LHCN-M2 (cell line): ENCODE measurements at places on chromosomes 4 and X.

GRCh38 chrX:11105080-11105479 lies 6.1 kb upstream of the HCCS start:
- peak; percentile 68 for DNase-seq

GRCh38 chr4:73181231-73181630 lies 77.4 kb downstream of the ANKRD17 start:
- DNase-seq: no peak

DNA sequence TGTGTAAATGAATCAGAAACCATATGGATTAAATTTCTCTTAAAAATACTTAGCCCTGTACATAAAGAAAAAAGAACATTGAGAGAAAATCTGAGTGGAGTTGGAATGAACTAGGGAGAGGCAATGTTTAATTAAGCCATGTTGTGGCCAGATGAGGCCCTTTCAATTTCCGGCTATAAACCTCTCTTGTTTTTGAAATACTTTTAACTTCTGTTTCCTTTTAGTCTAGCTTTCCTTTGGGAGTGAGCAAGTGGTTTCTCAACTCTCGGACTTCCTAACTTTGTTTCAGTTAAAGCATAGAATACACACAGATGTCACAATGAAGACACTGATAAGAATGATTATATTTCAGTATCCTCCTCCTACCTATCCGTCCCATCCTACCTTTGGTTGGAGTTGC lies 197.2 kb downstream of the ARHGAP24 start:
- DNase-seq: no peak

GRCh38 chrX:1401611-1402430 lies 9.9 kb upstream of the SLC25A6 start:
- DNase-seq: no peak

GRCh38 chr4:101678180-101678579 lies 112.3 kb upstream of the BANK1 start:
- DNase-seq: peak; percentile 86

GRCh38 chr4:170464614-170465197 lies 374.9 kb upstream of the AADAT start:
- no peak for DNase-seq

- no peak for DNase-seq
Observed at GRCh38 chr4:184857441-184858121, 31.8 kb upstream of the ACSL1 start.

- peak; percentile 87 for DNase-seq
Observed at GRCh38 chrX:16160729-16161128, 6.6 kb upstream of the MAGEB17 start.

GRCh38 chr4:153564630-153565525 lies 98.7 kb downstream of the TMEM131L start:
- peak; percentile 23 for DNase-seq

DNA sequence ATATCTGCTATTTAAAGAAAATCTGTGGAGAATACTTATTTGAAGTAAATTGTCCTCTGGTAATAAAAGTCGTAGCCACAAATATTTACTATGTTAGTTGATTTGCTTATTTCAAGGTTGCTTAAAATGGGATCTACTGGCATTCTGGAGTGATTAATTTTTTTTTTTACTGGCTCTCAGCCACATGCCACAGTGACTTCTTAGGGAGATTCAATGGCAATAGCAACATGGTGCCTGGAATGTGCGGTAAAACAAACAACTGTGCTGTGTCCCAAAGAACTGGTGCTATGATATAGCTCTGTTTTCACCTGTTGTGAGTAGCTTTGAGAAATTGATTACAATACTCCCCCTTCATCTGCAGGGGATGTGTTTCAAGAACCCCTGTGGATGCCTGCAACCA lies 324.3 kb downstream of the GPAT3 start:
- DNase-seq: no peak

GRCh38 chr4:15294202-15294601 lies 133.6 kb upstream of the C1QTNF7 start:
- DNase-seq: no peak

DNA sequence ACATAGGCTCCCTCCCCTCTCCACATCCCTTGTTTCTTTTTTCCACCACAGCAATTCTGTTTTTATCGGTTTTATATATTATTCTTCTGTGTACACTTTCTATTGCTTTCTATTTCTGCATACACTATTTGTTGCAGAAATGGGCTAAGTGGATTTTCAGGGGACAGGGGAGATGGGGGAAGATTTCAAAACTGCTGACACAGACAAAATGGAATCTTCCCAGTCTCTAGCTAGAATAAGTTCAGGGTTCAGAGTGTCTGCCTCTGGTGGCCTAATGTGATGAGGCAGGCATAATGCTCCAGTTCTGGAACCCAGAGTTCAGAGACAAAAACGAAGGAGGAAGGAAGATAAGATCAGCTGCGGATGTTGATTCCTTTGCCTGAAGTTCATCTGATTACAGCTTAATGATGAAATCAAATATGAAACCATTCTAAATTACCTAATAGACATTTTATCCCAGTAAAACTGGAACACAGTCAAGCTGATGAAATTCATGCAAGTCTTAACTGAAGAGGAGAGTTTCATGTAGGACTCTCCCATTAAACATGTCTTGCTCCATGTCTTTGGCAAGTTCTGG lies 447.1 kb downstream of the AFF2 start:
- no peak for DNase-seq

- peak; percentile 94 for DNase-seq
Observed at GRCh38 chrX:3576886-3577501, 136.5 kb downstream of the PRKX start.

- DNase-seq: no peak
Observed at GRCh38 chrX:19842542-19842941, 44.9 kb downstream of the SH3KBP1 start.

DNA sequence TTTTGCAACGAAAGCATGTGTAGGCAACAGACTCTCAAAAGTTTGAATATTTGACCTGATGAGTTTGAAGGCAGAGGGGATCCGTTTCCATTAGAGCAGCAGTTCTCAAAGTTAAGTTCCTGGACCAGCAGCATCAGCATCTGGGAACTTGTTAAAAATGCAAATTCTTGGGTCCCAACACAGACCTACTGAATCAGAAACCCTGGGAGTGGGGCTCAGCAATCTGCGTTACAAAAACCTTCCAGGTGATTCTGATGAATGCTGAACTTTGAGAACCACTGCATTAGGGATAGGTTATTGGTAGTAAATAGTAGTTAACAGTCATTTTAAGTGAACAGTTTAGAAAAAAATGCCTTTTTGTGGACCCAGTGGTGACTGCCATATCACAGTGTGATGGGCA lies 98.8 kb downstream of the PDE5A start:
- DNase-seq: no peak

DNA sequence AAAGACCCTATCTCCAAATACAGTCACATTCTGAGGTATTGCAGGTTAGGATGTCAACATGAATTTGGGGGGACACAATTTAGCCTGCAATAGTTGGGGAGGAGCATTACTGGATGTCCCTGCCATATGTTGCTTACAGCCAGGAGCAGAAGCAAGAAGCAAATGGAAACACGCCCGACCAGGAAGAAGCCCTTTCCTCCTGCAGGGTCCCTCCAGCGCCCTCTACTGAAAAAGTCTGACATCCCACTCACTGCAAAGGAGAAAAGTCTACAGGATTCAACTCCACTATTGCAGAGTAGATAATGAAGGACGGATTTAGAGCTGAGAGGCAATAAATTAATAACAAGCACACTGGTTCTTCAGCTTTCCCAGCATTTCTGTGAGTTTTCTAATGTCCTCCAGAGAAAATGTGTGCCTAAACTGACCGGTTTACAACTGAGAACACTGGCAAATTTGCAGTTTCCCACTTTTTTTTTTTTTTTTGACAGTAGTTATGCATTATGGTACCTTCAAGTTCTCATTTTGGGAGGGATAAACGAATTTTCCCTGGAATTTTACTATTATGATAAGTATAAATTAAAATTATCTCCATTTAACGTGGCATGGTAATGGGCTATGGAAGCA lies 31.7 kb downstream of the COQ2 start:
- DNase-seq: peak; percentile 72

DNA sequence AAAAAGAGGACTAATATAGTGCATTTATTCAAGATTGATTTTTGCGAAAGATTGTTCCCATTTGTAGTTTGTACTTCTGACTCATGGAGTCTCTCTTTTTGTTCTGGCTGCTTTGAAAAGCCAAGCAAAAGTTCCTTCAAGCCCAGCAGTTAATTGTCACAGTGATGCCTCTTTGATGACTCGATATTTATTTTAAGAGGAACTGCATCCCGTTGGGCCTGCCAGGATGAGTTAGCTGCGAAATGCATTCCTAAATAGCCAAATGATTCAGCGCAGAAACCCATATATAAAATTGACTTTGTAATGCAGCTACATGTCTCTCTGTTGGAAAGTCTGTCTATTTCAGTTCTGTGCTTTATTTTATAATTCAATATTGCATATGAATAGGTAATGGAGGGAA lies 295.1 kb downstream of the GBA3 start:
- peak; percentile 85 for DNase-seq

GRCh38 chrX:114037515-114037914 lies 546.4 kb upstream of the HTR2C start:
- DNase-seq: no peak

GRCh38 chr4:144627663-144628076 lies 18.3 kb upstream of the HHIP start:
- no peak for DNase-seq

DNA sequence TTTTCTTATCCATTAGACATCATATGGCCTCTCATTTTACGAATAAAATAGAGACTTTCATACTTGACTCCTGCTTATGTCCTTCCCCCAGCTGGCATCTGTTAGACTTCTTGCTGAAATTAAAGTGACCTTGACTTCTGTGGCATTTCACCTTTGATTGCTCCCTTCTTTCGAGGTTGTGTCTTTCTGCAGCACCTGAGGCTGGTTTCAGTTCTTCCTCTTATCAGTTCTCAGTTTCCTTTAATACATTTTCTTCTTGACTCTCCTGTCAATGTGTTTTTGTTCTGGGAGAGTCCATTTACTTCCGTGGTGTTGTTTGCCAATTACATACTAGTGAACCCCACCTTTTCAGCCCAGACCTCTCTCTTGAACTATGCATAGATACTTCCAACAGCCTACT lies 81.6 kb downstream of the RBPJ start:
- no peak for DNase-seq

GRCh38 chrX:19334945-19335626 lies 8.6 kb upstream of the PDHA1 start:
- DNase-seq: peak; percentile 30

- no peak for DNase-seq
Observed at GRCh38 chr4:81204571-81204970, 10.5 kb downstream of the PRKG2 start.
